ENCODE measurements at places on chromosomes 1 and 21. TPM values are rescaled to one million over a fixed set of nuclear protein-coding genes. Genes with fewer than 3 reads are reported as not detected.

CD84 gene
- 2.5 TPM for total RNA-seq

FCGR2B gene
- 3.1 TPM for total RNA-seq

COL16A1 gene
- total RNA-seq, result 0.54 TPM

DNA sequence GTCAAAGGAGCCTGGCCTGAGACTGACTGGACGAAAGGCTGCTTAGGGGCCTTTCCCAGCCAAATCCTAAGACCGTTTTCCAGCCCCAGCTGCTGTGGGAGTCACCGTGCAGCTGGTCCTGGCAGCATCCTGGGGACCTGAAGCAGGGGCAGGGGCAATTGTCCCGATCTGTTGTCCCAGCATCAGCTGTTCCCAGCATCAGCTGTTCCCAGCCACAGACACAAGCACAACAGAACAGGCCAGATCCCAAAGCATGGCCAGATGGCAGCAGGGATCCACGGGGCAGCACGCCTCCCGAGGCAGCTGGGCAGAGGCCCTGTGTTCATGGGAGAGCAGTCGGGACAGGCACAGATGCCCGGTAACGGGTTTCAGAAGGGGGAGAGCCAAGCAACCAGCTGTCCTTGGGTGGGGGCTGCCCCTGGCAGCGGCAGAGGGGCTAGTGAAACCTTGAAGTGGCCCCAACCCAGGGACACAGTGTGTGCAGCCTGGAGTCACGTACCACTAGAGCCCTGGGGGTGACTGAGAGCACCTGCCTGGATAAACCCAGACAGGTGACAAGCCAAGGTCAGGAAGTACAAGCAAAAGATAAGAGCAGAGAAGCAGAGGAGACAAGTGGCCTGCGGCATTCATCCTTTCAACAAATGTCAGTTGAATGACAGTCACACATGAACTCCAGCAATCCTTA lies 13.3 kb downstream of the CELA2B start:
- DNase-seq, result no peak

GRCh38 chr1:94026619-94027380 lies 94.1 kb downstream of the ABCA4 start:
- no peak for DNase-seq

- no peak for DNase-seq
Measured at GRCh38 chr1:184536246-184536985, 149.6 kb downstream of the C1orf21 start.

- no peak for DNase-seq
Measured at GRCh38 chr1:82704966-82705365, 904.2 kb downstream of the ADGRL2 start.

GRCh38 chr1:192936313-192937018 lies 122.7 kb downstream of the UCHL5 start:
- no peak for DNase-seq

GRCh38 chr1:154595621-154596020 lies 12.4 kb downstream of the ADAR start:
- DNase-seq, result no peak

- no peak for DNase-seq
Measured at GRCh38 chr1:181386951-181387350, 96.4 kb upstream of the CACNA1E start.

DNA sequence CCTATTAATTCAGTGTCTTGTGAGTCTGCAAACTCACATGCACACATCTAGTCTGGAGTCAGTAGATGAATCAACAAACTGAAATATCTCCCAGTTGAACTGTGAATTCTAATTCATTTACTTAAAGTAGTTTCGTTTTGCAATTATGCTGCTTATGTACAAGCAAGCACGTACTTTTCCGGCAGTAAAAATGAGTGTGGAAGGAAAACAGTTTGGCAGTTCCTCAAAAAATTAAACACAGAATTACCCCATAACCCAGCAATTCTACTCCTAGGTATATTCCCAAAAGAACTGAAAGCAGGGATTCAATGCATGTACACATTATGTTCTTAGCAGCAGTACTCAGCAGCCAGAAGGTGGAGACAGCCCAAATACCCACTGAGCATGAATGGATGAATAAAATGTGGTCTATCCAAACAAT lies 49.3 kb downstream of the GNB1 start:
- no peak for DNase-seq
